ENCODE measurements at places on chromosomes 7 and 10. TPM values are rescaled to one million over a fixed set of nuclear protein-coding genes. Genes with fewer than 3 reads are reported as not detected.
A peak's percentile ranks its signal among the peaks of the same experiment; 100 is the strongest.

ZPBP gene
- total RNA-seq = not detected

VSIR gene
- total RNA-seq = 125 TPM

OR6V1 gene
- not detected for total RNA-seq

CPEB3 gene
- total RNA-seq = 3.5 TPM

MEST gene
- 8.7 TPM for total RNA-seq

HTRA1 gene
- total RNA-seq = 0.26 TPM

NOS3 gene
- total RNA-seq = 12.5 TPM

ANXA7 gene
- total RNA-seq = 88.9 TPM

ITIH5 gene
- not detected for total RNA-seq

MMRN2 gene
- not detected for total RNA-seq

DNA sequence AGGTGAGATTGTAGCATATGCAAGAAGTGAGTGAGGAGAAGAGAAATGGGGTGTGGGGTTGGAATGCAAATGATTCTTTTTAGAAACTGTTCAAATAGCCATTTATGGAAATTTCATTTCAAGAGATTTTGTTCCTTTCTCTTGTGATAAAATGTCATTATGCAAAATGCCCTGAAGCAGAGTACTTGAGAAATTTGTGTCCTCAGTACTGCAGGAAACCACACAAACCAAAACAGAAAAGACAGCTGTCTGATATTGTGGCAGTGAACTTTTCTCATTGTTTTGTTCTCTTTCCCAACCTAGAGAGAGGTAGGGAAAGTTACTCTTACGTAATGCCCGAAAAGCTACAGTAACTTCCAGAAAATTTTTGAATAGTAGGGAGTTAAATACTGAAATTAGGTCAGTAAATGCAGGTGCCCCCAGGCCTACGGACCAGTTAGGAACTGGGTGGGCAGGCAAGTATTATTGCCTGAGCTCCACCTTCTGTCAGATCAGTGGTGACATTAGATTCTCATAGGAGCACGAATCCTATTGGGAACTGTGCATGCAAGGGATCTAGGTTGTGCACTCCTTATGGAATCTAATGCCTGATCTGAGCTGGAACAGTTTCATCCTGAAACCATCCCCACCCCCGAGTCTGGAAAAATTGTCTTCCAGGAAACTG lies 34.0 kb downstream of the DLD start:
- no peak for DNase-seq
- no peak overlapping the region for H3K27ac ChIP-seq
- H3K27me3 ChIP-seq = no peaks in the 10 kb centered on the region
- H3K4me3 ChIP-seq = peak overlapping the region; percentile 7
- H3K36me3 ChIP-seq = peaks cover 43% of the 10 kb centered on the region
- H3K4me1 ChIP-seq = peaks cover 28% of the 10 kb centered on the region

DNA sequence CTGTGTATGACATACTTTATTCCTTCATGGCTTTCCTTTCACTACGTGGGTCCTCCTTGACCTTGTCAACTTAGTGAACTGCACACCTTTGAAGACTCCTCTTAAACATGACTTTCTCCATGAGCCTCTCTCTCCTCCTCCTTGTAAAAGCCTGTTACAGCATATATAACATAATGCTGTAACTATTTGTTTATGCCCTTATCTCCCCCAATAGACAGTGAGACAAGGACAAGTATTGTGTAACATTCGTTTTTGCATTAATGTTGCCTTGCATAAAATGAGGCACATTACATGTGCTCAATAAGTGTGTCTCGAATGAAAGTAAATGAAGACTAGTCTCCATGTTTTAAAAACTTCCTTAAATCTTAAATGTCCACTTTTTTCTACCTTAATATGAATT lies 4.3 kb upstream of the LAMB1 start:
- H3K36me3 ChIP-seq = no peaks in the 10 kb centered on the region
- DNase-seq = no peak
- H3K4me3 ChIP-seq = no peak overlapping the region
- H3K4me1 ChIP-seq = peaks cover 4% of the 10 kb centered on the region
- peaks cover 52% of the 10 kb centered on the region for H3K27me3 ChIP-seq

- DNase-seq = no peak
- no peaks in the 10 kb centered on the region for H3K27me3 ChIP-seq
These were observed 186.8 kb downstream of the PARD3 start for GRCh38 chr10:34628174-34628796.

- no peak overlapping the region for H3K27ac ChIP-seq
- no peak overlapping the region for H3K4me3 ChIP-seq
- H3K27me3 ChIP-seq = peaks cover 8% of the 10 kb centered on the region
- no peak for DNase-seq
These were observed 275.4 kb downstream of the GLRX3 start for GRCh38 chr10:130411496-130412085.

DNA sequence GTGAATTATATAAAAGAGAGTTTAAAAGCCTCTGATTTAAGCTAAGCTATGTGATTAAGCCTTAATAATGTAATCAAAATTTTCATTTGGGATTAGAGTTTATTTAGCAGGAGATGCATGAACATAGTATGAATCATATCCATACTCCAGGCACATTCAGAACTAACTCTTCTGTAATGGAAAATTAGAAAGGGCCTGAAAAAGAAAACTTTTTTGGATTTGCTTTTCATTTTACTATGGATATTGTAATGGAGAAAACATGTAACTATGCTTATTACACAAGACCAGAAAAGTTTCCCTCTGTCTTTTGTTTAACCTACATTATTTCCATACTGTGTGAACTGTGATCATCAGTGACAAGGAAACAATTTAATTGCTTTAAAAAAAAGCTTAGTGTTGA lies 22.0 kb downstream of the TES start:
- H3K4me1 ChIP-seq = peaks cover 61% of the 10 kb centered on the region
- H3K27me3 ChIP-seq = no peaks in the 10 kb centered on the region
- H3K27ac ChIP-seq = no peak overlapping the region
- DNase-seq = no peak

DNA sequence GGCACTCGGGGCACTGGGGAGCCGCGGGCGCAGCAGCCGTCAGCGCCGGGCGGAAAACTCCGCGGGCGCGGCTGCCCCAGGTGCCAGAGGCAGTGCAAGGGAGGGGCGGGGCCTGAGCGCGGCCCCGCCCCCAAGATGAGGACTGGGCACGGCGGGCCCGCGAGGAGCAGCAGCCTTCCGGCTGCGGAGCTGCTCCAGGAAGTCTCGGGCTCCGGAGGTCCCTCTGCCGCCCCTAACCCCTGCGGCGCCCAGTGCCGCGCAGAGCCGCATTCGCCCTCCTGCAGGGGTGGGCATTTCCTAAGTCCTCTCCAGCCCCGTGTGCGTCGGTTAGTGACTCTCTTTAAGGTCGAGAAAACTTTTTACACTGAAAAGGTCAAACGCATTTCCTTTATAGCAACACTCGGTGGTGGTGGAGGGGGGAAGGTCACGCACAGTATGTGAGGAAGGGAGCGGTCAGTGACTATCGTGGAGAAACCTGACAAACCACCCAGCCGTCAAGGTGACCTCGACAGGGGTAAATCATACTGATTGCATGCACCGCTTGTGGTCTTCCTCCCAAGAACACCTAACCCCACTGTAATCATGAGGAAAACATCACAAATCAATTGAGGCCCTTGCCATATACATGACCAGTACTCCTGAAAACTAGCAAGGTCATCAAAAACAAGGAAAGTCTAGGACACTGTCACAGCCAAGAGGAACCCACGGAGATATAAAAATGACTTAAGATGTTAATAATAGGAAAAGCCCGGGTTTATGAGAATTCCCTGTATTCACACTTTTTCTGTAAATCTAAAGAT lies at the start of gene ANXA11:
Gene ANXA11 (minus strand): TSS at position 61 of the 800 bp plus-strand sequence. CDS start 32,676 bp downstream, outside the sequence.
- H3K36me3 ChIP-seq = peaks cover 19% of the 10 kb centered on the region
- H3K27me3 ChIP-seq = peaks cover 2% of the 10 kb centered on the region
- H3K27ac ChIP-seq = peak within 1 kb of the TSS; percentile 92
- peaks cover 37% of the 10 kb centered on the region for H3K4me1 ChIP-seq

- H3K4me1 ChIP-seq = peaks cover 12% of the 10 kb centered on the region
- H3K27me3 ChIP-seq = no peaks in the 10 kb centered on the region
- H3K4me3 ChIP-seq = no peak overlapping the region
- DNase-seq = no peak
- H3K27ac ChIP-seq = no peak overlapping the region
These were observed 136.7 kb downstream of the NEURL1 start for GRCh38 chr10:103630156-103630555.

DNA sequence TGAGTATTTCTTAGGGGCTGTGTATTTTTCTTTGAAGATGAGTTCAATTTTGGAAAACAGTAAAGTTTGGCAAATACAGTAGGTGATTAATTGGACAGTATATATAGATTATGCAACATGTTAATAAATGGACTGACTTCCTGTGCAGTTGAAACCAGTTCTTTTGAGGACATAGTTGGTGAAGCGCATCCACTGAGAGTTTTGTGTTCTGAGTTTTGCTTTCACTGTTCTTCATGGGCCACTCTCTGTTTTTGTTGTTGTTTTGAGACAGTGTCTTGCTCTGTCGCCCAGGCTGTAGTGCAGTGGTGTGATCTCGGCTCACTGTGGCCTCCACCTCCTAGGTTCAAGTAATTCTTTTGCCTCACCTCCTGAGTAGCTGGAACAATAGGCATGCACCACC lies 109.0 kb downstream of the SDHAF3 start:
- H3K36me3 ChIP-seq = no peaks in the 10 kb centered on the region
- no peak overlapping the region for H3K27ac ChIP-seq

DNA sequence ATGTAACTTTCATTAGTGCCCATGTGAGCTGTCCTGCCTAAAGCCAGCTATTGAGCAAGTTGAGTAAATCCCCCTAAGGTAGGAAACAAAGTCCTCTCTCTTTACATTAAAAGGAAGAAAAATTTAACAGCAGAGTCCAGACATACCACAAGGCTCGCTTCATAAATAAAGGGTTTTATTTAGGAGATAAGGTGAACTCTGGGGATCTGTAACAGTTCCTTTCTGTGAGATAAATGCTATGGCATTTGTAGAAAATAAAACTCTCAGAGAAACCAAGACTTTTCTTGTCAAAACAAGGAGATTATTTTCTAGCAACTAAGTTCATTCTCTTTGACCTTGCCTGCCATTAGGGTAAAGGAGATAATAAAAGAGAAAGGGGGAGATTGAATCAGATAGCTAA lies 32.3 kb upstream of the LYZL1 start:
- H3K4me3 ChIP-seq = no peak overlapping the region
- no peaks in the 10 kb centered on the region for H3K36me3 ChIP-seq
- H3K4me1 ChIP-seq = no peaks in the 10 kb centered on the region
- no peak for DNase-seq
- H3K27ac ChIP-seq = no peak overlapping the region
- H3K27me3 ChIP-seq = peaks cover 15% of the 10 kb centered on the region

GRCh38 chr10:78804411-78805032 lies 264.2 kb upstream of the ZMIZ1 start:
- H3K4me1 ChIP-seq = no peaks in the 10 kb centered on the region
- no peak overlapping the region for H3K27ac ChIP-seq
- no peak for DNase-seq
- peaks cover 7% of the 10 kb centered on the region for H3K27me3 ChIP-seq
- no peak overlapping the region for H3K4me3 ChIP-seq

DNA sequence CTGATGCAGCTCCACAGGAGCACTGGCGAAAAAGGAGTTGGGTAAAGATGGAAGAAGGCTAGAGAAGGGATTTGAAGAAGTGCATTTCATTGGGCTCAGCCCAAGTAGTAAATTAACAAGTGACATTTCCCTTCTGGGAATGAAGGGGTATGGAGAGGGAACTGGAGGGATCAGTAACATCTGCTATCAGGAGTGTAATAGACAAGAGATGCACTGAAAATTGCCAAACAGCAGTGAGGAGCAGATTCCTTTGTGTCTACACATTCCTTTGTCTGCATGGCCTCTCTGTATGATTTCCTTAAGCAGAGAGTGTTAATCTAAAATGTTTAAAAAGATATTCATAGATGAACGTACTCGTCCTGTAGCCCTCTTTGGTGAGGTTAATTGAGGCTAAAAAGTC lies 148.2 kb upstream of the FERD3L start:
- H3K27me3 ChIP-seq = no peaks in the 10 kb centered on the region
- H3K4me1 ChIP-seq = no peaks in the 10 kb centered on the region
- no peak overlapping the region for H3K4me3 ChIP-seq
- H3K27ac ChIP-seq = no peak overlapping the region

GRCh38 chr7:28999427-28999826 lies 41.3 kb upstream of the TRIL start:
- no peak overlapping the region for H3K27ac ChIP-seq
- no peaks in the 10 kb centered on the region for H3K36me3 ChIP-seq
- no peak overlapping the region for H3K4me3 ChIP-seq
- no peaks in the 10 kb centered on the region for H3K4me1 ChIP-seq

DNA sequence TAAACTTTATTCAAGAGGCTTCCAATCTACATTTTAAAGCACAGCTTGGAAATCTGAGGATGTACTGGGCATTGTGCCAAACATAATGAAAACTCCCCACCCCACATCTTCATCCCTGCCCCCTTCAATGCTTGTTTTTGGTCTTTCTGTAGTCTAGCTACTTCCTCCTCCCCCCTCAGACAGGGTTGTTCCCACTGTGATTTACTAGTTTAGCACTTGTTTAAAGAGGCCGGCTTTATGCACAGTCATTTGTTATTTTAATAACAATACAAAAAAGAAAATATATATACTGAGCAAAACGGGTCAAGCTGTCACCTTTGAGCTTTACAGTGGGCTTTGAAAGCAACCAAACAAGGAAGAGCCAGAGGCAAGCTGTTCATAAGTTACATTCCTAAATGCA lies 132.6 kb downstream of the CHRM2 start:
- no peaks in the 10 kb centered on the region for H3K4me1 ChIP-seq
- H3K4me3 ChIP-seq = no peak overlapping the region
- no peaks in the 10 kb centered on the region for H3K27me3 ChIP-seq
- no peak for DNase-seq
- no peaks in the 10 kb centered on the region for H3K36me3 ChIP-seq

DNA sequence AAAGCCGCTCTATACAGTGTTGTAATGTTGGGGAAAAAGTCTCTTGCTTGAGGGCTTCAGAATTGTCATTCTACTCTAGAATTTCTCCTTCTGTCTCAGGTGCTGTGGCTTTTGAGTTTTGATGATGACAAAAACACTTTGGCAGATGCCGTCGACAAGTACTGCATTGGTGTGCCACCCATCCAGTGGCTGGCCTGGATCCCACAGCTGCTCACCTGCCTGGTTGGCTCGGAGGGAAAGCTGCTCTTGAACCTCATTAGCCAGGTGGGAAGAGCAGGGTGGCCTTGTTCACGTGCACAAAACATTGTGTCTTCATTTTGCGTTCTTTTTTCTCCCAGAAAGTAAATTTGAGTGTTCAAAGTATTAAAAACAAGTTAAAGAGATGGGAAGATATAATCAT lies 112.0 kb downstream of the TRRAP start:
- no peak for DNase-seq
- H3K27ac ChIP-seq = peak overlapping the region; percentile 52

DNA sequence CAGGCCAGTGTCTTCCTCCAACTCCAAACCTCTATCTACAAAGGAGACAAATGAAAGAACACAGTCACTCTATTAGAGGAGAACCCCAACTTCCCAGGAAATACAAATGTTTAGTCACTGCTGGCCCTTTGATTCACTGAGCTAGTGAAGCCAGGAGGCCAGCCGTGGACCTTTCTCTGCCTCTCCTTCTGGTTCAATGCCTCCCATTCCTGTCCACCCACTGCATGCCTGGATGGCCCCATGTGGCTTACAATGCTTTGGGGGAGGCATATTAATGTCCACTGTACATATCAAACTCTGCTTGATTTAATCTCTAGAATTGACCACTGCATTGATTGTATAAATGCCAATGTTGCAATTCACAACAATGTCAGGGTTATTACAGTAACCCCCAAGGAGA lies 687.3 kb downstream of the KCNMA1 start:
- H3K4me1 ChIP-seq = no peaks in the 10 kb centered on the region
- no peaks in the 10 kb centered on the region for H3K36me3 ChIP-seq
- no peak for DNase-seq
- no peak overlapping the region for H3K4me3 ChIP-seq
- H3K27me3 ChIP-seq = no peaks in the 10 kb centered on the region

- H3K4me3 ChIP-seq = no peak overlapping the region
- H3K27ac ChIP-seq = no peak overlapping the region
- peaks cover 45% of the 10 kb centered on the region for H3K27me3 ChIP-seq
- H3K4me1 ChIP-seq = peaks cover 14% of the 10 kb centered on the region
- DNase-seq = no peak
These were observed 317.4 kb upstream of the ZNF32 start for GRCh38 chr10:43965918-43966570.

Measured in activated naive CD8-positive, alpha-beta T cell treated with anti-CD3 and anti-CD28 coated beads, Interleukin-2, amount 10 ng/mL, durations not matched to agents 7 days and 5 days (primary cell).